Stimulated activated CD4-positive, alpha-beta T cell treated with anti-CD3 and anti-CD28 coated beads, Interleukin-12 subunit alpha, Interleukin-12 subunit beta, amount 100 ng/mL, for 24 hours (primary cell): ENCODE measurements at places on chromosomes 6 and 20.
A peak's percentile ranks its signal among the peaks of the same experiment; 100 is the strongest.

- no peak for DNase-seq
Observed at GRCh38 chr6:54910921-54911320, 64.3 kb downstream of the FAM83B start.

GRCh38 chr20:32484958-32485769, 100.0 kb downstream of the NOL4L start:
- DNase-seq: peak; percentile 61

- DNase-seq: no peak
Observed at GRCh38 chr6:153405931-153406330, 274.8 kb upstream of the RGS17 start.

DNA sequence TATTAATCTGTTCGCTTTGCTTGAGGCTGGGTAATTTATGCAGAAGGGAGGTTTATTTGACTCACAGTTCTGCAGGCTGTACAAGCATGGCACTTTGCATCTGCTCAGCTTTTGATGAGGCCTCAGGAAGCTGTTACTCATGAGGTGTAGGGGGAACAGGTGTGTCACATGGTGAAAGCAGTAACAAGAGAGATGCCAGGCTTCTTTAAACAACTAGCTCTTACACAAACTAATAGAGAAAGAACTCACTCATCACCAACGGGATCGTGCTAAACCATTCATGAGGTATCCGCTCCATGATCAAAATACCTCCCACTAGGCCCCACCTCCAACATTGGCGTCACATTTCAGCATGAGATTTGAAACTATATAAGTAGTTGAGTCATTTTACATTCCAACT, 34.4 kb upstream of the GCLC start:
- peak; percentile 16 for DNase-seq

GRCh38 chr20:44735816-44736169, 9.9 kb upstream of the KCNK15 start:
- DNase-seq: no peak
